Substantia nigra (tissue), 51 donors: ENCODE measurements at places on chromosomes 4 and X.

DNA sequence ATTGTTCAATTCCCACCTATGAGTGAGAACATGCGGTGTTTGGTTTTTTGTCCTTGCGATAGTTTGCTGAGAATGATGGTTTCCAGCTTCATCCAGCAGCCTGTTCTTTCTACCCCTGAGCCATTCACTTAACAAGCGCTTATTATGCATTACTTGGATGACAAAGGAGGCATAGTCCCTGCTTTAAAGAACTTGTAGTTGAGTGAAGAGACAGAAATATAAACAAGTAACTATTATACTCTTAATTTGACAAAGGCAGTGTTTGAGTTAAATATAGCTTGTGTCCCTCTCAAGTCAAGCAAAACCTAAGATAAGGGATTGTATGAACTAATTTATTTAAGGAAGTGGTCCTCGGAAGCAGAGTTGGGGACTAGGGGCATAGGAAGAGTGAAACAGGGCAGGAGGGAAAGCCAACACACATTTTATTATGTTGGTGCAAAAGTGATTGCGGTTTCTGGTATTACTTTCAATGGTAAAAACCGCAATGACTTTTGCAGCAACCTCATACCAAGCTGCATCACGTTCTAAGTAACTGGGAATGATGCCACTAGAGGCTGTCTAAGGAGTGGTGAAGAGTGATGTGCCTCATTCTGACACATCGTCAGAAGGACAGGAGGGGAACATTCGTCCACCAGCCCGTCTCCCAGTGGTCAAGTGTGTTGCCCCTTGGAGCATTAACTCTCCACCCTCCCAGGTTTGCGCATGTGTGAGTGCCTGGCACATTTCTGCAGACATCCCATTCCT, 41.8 kb downstream of the QDPR start:
- DNase-seq: no peak

GRCh38 chr4:19379191-19379708, 872.5 kb upstream of the SLIT2 start:
- DNase-seq: no peak

DNA sequence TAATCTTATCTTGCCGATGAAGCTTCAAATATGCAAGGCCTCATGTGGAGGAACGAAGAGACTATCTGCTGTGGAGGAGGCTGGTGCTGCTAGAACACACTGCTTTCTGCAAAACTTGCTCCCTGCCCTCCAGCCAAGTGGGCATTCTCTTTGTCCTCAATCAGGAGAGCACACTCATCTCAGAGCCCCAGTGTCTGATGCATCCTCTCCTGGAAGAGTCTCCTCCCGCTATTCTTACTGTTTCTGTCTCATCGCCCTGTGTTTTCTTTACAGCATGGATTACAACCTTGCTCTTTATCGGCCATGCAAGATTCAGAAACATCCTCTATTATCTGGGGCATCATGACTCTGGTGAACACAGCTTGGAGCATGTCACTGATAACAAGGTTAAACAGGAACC, 68.2 kb upstream of the MTNR1A start:
- no peak for DNase-seq

DNA sequence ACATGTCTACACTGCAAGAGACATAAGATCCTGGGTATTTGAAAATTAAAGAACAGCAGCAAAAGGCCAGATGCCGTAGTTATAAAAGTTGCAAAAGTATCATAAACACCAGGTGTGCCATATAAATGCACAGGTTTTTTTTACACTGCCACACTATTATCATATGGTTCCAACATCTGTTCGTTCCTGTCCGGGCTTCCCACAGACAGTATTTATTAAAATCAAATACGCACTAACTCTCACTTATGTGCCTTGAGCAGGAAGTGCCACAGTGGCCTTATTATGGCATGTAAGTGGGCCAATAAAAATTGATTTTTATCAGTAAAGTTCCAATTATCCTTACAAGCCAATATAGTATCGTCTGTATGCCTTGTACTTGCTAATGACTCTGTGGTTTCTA, 873.2 kb downstream of the RPA4 start:
- no peak for DNase-seq

- DNase-seq: no peak
These were observed 20.2 kb upstream of the LRBA start for GRCh38 chr4:151035328-151035727.

DNA sequence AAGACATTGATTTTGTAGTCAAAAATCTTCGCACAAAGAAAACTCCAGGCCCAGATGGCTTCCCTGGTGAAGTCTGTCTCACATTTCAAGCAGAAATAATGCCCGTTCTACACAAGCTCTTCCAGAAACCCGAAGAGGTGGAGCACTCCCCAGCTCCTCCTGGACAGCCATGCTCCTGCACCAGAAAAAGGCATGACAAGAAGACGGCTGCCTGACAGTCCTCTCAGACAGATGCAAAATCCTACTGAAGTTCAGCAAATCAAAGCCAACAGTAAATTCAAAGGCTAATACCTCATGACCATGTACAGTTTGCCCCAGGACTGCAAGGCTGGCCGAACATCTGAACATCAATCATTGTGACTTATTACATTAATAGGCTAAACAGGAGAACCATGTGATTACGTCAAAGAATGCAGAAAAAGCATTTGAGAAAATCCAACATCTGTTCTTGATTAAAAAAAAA, 30.8 kb upstream of the MXD4 start:
- DNase-seq: no peak

DNA sequence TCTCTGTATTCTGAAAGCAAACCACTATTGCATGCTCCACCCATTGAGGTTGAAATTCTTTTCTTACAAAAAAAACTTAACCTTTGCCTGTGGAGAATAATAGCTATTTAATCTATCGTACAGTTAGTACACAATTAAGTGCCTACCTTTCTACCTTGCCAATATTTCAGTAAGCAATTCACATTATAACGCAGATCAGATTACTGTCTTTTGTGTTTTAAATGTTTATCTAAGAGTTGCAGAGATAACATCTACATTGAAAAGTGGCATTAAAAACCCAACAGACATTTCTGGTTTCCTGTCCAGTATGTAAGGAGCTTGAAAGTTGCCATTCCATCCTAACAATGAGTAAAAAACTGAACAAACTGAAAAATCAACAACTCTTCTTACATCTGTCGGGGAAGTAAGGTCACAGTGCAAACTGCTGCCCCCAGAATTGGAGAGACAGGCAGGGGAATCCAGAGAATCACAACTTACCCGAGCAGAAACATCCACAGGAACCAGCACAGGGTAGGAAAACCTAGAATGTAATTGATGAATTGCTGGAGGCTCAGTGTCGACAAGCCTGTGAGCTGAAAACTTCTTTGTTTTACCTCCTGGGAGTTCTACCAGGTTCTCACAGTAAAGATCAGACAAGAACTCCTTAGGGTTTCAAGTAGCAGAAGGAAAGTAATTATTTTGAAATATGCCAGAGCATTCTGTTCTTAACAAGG, 27.3 kb upstream of the ACSL4 start:
- no peak for DNase-seq

DNA sequence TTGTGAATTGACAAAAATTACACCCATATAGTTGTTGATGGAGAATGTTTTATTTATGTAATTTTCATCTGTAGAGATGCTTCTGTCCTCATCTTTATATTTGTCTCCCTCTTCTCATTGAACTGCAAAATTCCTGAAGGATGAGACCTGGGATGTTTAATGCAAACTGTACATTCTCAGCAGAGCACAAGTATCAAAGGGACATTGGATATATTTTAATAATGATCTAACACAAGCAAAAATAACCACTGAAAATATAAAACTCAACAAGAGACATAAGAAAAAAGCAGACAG, 28.6 kb downstream of the UGDH start:
- no peak for DNase-seq

DNA sequence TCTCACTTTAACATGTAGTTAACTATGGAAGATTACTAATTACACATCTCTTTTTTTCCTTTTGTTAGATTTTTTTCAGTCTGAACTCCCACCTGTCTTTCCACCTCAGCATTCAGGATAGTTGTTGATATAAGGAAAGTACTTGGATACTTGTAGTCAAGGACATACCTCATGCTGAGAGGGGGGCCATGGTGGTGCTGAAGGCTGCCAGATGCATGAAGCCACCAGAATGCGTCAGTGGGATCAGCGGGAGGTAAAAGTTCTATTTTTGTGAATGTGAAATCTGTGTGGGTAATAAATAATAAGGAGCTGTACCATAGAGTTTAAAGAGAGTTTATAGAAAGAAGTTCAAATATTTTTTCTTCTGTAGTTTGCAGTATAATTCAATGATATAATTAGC, 13.1 kb upstream of the NDST4 start:
- DNase-seq: no peak

DNA sequence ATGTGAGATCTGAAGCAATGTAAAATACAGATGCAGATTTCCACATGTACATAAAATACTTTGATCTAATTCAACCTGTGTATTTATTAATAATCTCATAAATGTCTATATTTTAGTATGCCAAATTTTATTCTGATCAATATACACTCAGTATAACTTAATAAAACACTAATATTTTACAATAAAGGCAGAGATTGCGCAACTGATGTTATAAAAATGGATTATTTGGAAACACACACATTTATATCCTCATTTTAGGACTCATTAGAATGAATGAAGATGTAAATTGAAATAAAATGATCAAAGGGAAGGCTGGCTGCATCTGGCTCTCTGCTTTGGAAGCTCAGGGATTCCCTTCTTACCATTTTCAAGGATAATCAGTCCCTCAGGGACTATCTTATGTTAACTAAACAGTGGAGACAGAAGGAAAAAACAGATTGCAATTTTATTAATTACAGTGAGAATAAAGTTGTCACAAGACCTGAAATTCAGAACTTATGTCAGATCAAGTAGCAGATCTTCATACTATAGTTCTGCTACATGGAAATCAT, 900.9 kb upstream of the EPHA5 start:
- no peak for DNase-seq

GRCh38 chrX:152658302-152658701, 20.6 kb downstream of the GABRQ start:
- no peak for DNase-seq

- no peak for DNase-seq
These were observed 51.8 kb upstream of the CBLL2 start for GRCh38 chrX:22220941-22221340.

GRCh38 chr4:48832571-48832970, 1.7 kb downstream of the OCIAD1 start:
- no peak for DNase-seq

DNA sequence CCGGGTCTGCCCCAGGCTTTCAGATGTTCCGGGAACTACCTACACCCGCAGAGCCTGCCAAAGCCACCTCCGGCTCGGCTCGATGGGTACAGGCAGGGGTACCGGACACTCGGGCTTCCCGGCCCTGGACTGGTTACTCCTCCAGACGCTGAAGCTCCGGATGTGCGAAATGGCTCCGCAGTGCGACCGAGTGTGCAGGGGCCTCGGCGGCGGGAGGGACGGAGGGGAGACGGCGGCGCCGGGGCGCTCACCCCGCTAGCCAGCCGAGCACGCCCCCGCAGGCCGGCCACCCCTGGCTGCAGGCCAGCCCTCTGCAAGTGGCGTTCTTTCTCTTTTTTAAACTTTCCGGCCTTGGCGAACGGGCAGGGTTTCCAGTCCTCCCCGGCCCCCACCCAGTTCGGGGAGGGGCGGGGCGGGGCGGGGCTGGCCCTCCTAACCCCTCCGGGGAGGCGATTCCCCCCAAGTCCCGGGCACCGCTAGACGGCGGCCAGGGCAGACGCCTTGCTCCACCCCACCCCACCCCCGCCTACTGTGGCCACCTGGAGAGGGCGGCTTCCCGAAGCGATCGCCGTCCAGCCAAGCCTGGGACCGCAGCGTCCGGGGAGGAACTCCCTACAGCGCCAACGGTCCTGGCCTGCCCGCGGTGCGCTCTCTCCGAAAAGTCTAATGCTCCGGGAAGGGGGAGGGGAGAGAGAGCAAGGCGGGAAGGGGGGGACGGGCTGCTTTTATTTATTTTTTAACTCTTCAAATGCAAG, 7.5 kb downstream of the BCOR start:
- no peak for DNase-seq

- DNase-seq: no peak
These were observed 318.7 kb downstream of the PCDH18 start for GRCh38 chr4:137213372-137214173.

- no peak for DNase-seq
These were observed 151.7 kb upstream of the HHIP start for GRCh38 chr4:144494280-144494679.

DNA sequence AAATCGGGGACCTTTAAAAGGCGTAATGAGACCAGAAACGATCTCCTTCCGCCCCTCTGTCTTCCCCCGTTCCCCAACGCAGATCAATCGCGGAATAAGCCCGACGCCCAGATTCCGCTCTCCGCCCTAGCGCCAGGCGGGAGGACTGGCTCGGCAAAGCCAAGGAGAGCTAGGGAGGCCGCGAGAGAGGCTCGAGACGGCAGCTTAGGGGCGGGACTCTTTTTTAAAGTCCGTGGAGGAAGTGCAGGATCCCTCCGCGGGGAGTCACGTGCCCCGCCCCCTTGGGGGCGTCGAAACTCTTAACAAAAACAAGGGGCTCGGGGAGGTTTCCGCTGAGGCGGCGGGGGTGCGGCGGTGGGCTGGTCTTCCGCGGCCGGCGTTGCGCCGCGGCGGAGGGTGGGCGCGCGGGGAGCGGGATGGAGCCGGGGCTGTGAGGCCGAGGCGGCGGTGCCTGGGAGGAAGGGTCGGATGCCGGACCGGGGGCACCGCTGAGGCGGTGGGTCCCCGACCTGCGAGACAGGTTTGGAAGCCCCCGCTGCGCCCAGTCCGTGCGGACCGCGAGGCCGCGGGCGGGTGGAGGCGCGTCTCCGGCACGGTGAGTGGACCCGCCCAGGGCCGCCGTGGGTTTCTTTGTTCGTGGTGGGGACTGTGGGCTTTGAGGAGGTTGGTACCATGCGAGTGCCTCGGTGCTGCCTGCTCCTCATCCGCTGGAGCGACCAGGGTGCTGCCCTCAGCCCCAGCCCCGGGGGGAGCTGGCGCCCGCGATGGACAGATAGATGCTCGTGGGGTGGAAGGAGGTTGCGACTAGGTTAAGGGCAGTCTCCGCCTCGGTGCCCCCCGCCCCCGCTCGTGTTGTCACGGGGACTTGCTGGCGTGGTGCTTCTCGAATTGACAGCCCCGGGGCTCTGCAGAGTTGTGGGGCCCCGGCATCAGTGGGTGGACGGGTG, at the start of gene CCNG2:
Gene CCNG2 (plus strand): TSS at position 296 of the 947 bp plus-strand sequence. CDS start 1,326 bp downstream, outside the sequence.
- DNase-seq: peak; percentile 87

DNA sequence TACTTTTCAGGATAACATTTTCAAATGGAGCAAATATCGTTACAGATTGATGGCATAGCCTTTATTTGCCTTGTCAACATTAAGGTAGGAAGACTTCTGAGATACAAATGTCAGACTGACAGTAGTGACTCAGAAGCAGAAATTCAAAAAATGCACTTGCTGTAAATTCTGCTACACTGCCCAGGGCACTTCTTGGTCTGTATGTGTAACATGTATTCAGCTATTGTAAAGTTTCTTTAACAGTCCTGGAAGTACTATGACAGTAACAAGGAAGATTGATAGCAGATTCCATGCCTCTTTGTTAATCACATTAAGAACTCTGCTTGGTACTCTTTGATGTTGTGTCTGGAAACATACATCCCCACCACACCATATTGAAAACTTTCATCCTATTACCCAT, 69.6 kb upstream of the PCDH18 start:
- DNase-seq: no peak
